GM13976 (cell line): ENCODE measurements at places on chromosomes 1 and 21.

- DNase-seq, result no peak
Measured at GRCh38 chr1:41902159-41902577, 16.6 kb downstream of the HIVEP3 start.

DNA sequence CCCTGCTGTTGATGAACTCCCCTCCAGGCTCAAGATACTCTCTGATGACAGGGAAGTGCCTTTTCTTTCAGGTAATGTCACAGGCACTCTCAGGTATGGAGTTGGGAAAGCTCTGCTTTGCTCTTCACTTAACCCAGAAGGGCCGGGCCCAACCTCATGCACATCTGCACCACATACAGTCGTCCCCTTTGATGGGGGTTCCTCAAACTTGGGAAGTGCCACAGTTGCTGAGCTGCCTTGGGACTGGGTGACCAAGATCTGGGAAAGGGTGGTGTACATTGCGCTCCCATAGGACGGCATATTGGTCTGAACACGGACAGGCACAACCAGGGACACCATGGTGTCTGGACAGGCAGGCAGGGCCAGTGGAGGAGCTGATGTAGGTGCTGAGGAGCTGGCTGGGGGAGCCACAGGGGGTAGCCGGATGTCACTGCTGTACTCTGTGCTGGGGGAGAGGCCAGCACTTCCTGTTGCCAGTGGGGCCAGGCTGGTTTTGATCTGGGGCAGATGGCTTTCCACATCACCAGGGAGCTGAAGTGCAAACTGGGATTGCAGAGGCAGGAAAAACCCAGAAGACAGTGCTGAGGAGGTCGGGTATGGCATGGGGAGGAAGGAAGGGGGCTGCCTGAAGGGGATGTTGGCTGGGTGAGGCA is 96.2 kb upstream of the EDN2 start:
- DNase-seq, result no peak

DNA sequence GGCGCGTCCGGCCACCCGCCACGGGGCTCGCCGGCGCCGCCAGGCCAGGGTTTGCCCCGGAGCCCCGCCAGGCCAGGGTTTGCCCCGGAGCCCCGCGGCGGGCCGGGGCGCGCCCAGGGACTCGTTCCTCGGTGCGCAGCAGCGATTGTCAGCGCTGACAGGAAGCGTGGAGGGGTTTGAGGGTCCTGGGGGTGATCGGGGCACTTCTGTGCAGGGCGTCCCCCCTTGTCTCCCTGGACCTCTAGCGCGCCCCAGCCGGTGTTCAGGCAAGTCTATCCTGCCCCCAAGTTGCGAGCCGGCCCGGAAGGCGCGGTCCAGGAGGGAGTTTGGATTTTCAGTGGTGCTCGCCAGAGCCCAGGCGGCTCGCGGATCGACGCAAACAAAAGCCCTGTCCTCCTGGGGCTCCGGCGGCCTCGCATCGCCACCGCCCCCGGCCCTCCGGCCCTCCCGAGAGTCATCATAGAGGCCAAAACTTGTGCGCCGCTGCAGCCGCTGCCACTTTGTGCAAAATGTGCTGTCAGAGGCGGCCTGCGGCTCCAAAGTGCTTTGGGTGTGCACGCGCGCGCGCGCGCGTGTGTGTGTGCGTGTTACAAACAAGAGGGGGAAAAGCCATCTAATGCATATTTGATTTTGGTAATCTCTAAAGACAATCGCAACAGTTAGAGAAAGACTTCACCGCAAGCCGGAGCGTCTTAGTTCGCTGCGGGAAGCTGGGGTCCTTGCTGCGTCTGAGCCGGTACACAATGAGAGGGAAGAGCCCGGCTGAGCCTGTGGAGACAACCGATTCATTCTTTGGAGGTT is 1.0 kb downstream of the ROR1 start:
- DNase-seq, result peak; percentile 35

GRCh38 chr1:221454096-221454495 is 287.8 kb downstream of the DUSP10 start:
- no peak for DNase-seq

DNA sequence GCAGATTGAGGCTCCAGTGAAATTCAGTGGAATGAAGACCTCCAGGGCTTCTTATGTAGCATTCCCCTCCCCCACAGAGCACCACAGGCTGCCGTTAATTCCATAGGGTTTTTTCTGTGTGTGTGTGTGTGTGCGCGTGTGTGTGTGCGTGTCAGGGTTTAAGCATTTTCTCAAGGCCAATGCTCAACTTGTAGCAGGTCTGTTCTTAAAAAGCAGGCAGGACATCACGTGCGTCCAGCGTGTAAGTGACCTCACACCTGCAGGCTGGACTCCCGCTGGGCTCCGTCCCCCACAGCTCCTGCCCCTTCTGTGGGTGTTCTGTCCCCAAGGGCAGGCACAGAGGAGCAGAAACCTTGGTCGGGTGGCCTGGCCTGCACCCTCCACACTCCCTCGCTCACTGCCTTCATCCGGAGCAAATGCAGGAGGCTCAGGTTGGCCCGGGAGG is 5.3 kb downstream of the PRDM16 start:
- no peak for DNase-seq

- peak; percentile 77 for DNase-seq
Measured at GRCh38 chr1:6601049-6601922, 1.4 kb downstream of the KLHL21 start.

DNA sequence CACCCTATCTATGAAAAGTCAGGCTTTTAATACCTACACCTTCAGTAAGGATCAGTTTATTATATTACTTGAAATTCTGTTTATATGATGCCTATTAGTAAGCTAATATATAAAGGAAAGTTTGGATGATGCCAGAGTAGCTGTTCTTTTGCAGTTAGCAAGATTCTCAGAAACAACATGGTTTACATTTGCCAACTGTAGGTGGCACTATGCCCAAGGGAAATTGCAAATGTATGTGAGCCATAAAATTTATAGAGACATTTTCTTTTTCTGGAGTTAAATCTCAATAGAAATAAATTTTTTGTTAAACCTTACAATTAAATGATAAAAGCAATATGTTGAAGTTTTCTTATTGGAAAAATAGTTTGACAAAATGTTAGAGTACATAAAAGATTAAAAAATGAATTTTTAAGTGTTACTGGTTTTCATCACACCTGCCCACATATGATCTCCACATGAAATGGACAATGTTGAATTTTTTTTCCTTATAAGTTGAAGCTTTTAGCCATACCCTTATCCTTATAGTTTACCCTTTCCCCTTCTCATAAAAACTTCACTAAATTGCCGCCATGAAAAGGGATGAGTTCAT is 32.1 kb upstream of the EPHX4 start:
- DNase-seq, result peak; percentile 39

GRCh38 chr1:239228451-239228850 is 157.9 kb upstream of the CHRM3 start:
- DNase-seq, result no peak

- no peak for DNase-seq
Measured at GRCh38 chr1:226327761-226328162, 18.8 kb upstream of the LIN9 start.

GRCh38 chr21:14773777-14774345 is 227.7 kb upstream of the SAMSN1 start:
- peak; percentile 20 for DNase-seq

GRCh38 chr1:244667797-244668196 is 14.9 kb downstream of the DESI2 start:
- DNase-seq, result no peak

- DNase-seq, result no peak
Measured at GRCh38 chr1:116912846-116913245, 3.1 kb downstream of the PTGFRN start.

GRCh38 chr1:14439015-14439414 is 159.5 kb upstream of the KAZN start:
- DNase-seq, result no peak

DNA sequence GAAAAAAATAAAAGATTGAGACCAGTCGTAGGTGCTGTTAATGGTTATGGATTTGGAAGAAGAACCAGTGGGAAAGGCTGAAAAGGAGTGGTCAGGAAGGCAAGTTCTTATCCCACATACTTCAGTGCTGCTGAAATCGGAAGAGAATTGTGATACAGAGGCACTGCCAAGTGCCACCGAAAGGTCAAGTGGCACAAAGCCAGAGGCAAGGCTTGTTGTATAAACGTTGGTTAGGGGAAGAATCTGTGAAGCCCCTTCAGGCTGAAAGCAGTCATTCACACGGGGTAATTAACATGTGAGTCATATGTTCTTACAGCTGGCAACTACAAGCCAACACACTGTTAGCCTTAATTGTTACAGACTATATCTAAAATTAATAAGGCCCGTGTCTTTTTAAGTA is 48.8 kb downstream of the ZBTB40 start:
- DNase-seq, result no peak

DNA sequence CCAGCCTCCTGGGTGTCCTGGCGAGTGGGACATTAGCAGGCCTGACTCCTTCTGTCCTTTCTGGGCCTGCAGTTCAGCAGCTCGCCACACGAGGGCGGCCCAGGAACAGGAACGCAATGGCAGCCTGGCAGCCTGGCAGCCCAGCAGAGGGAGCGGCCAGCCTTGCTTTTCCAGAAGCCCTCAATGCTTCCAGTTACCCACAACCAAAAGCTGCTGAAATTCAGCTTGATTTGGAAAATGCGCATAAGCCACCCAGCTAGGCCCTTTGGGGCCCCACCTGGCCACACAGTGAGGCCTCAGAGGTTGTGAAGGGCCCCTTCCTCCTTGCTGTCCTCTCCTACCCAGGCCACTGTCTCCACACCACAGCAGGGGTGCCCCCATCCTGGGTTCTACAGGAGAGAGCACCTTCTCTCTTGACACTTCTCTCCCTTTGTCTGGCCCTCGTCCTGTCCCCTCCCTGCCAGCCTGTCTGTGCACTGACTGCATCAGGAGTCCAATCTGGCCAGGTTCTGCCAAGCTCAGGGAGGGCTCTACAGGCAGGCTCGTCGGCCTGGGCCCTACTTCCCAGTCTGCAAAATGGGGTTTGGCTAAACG is 103.4 kb upstream of the VAMP3 start:
- peak; percentile 91 for DNase-seq

DNA sequence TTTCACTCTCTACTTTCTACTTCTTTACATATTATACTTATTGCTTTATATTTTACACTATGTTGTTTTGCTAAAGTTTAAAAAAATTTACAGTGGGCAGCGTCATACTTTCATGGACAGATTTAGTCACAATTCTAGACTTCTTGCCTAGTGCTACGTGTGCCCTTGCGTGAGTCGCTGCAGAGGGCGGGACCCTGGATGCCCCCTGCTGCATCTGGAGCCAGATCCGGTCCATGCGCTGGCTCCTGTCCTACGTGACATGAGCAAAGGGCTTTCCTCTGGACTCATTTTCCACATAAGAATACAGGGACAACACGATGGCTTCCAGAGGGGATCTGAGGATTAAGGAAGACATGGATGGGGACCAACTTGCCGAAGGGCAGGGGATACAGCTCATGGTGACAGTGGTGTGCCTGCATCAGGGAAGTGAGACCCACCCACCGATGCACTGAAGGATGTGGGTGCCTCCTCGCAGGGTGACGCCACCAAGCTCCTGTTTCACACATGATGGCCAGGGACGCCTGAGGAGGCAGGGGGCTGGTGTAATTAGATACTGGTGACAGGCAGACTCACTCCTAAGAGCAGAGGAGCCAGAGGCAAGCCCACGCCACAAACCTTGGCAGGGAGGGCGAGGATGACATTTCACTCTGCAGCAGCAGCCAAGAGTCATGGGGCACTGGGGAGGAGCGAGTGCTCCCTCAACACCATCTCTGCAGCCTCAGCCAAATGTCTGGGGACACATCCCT is 86.6 kb downstream of the DMRTB1 start:
- DNase-seq, result no peak

- no peak for DNase-seq
Measured at GRCh38 chr1:84159533-84160240, 15.6 kb downstream of the PRKACB start.

DNA sequence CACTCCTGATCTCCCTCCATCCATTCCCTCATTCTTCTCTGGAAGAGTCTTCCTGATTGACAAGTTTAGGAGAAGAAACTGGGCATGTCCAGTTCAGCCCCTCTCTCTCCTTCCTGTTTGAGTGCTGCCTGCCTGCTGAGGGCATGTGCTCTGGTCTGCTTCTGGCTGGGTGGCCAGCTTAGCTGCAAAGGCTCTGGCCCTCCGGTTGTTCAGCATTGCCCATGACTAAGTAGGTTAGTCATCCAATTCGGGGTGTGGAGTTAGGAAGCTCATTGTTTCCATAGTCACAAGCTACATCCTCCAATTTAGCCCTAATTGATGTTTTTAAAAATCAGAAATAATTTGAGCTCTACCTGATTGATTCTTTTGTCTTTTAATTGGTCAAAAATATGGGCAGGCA is 25.6 kb upstream of the PLA2G2E start:
- DNase-seq, result no peak

GRCh38 chr21:44483288-44484237 is 28.3 kb downstream of the LRRC3 start:
- no peak for DNase-seq

DNA sequence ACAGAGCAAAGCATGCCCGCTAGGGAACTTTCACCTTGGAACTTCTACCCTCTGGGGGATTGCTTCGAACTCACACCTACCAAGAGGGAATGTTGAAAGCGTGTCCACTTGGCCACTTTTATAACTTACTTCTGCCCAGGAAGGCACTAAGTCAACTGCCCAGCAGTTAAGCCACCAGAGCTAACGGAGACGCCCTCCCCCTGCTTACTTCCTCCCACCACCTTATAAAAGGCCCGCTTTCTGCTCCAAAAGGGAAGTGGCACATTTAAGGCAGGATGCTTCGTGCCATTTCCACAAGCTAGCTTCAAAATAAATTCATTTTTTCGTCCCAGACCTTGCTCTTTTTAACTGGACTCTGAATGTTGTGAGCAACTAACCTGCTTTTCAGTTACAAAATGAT is 3.2 kb upstream of the AK2 start:
- no peak for DNase-seq

DNA sequence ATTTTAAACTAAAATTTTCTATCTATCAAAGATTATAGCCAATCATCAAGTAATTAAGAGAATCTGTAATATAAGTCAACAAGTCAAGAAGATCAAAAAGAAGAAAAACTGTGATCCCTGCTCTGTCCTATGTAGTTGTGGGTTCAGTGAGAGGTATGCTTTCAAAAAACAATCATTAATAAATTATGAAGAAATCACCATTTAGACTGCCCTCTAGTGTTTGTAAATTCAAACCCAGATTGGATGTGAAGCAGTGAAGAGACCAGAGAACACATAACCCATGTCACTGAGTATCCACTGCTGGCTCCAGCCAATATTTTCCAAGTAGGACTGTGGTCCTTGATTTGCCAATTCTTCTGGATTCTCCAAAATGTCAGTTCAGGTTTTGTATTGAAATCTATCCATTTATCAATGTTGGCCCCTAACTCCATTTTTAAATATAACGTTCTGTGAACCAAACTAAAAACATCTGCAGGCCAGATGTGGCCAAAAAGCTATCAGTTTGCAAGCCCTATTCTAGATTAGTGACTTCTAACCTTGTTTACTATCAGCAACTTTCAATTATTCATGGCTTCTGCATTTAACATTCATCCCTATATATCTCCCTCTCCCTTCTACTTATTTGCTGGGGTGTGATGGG is 467.5 kb upstream of the CXADR start:
- no peak for DNase-seq

DNA sequence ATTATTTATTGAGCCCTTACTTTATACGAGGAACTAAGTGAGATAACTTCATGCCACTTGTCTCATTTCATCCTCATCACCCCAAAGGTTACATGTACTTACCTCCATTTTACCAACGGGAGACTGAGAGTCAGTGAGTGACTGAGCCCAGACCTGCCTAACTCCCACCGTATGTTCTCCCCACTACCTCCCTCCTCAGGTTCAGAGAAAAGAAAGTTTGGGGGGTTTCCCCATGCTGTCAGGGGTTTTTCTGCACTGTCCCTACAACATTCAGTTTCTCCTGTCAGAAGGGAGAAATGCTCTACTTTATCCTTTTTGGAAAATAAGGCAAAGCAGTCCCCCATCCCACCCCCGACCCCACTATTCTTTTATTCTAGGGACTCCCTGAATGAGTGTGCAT is 32.9 kb downstream of the FAM78B start:
- peak; percentile 15 for DNase-seq
